ENCODE measurements at places on chromosomes 11 and 22.

GRCh38 chr11:86202013-86202336 is 42.6 kb upstream of the EED start:
- no peak for DNase-seq

- no peak for DNase-seq
Measured at GRCh38 chr22:28601915-28602314, 77.7 kb downstream of the TTC28 start.

DNA sequence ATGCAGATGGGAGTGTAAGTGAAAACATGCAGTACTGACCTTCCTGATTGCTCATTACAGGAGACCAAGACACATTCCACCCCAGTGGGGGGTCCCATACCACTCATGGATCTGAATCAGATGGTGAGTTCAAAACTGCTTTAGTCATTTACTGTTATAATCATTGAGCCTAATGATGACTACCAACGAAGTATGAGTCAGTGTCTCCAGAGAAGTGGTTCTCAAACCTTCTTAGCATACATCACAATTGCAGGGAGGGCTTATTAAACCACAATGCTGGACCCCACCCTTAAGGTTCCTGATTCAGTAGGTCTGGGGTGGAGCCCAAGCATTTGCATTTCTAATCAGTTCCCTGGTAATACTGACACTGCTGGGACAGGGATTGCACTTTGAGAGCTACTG is 75.8 kb downstream of the CD44 start:
- peak; percentile 82 for DNase-seq

DNA sequence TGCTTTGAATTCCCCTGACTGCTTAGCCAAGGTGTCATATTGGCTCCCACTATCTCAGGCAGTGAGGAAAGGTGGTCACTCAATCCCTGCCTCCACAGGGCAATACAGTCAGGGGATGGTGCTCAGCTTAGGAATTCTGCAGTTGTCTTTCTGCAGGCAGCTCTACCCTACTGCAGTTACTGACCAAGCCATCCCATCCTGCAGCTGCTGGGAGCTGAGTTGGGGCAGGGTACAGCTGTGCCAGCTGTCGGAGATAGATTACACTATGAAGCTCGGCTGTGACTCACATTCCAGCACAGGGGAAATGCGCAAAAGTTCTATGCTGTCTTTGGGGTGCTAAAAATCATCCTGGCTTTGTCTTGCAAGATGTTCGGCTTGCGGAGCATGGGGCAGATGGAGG is 4.4 kb upstream of the DAGLA start:
- no peak for DNase-seq

DNA sequence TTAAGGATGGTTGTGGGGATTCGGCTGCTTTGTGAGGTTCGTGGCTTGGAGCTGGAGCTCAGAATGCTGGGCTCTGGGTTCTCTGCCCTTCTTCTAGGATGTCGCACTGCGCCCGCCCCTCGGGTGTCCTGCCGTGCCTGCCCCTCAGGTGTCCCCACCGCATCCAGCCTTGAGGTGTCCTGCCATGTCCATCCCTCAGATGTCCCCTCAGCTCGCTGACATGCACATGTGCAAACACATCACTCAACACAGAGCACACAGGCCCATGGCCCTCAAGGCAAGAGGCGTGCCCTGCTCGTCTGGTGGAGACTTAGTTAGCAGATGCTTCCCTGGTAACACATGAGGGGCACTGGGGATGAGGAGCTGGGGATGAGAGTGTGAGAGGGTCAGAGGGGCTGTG is 359.3 kb downstream of the TBC1D22A start:
- DNase-seq, result no peak

- DNase-seq, result no peak
Measured at GRCh38 chr11:19693146-19693545, 19.5 kb upstream of the NAV2 start.

GRCh38 chr11:57197762-57198161 is 16.0 kb downstream of the LRRC55 start:
- DNase-seq, result no peak

DNA sequence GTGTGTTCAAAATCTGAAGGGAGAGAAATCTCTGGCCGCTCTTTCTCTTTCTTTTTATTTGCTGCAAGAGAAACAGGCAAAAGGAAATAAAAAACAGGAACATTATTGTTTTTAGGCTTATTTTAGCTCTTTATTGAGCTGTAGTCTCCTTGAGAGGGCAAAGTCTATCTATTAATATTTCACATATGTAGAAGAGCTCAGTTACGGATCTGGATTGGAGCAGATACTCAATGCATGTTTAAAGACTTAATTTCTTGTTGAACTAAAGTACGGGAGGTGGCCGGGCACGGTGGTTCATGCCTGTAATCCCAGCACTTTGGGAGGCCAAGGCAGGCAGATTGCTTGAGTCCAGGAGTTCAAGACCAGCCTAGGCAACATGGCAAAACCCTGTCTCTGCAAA is 78.4 kb upstream of the GDPD4 start:
- DNase-seq, result no peak

DNA sequence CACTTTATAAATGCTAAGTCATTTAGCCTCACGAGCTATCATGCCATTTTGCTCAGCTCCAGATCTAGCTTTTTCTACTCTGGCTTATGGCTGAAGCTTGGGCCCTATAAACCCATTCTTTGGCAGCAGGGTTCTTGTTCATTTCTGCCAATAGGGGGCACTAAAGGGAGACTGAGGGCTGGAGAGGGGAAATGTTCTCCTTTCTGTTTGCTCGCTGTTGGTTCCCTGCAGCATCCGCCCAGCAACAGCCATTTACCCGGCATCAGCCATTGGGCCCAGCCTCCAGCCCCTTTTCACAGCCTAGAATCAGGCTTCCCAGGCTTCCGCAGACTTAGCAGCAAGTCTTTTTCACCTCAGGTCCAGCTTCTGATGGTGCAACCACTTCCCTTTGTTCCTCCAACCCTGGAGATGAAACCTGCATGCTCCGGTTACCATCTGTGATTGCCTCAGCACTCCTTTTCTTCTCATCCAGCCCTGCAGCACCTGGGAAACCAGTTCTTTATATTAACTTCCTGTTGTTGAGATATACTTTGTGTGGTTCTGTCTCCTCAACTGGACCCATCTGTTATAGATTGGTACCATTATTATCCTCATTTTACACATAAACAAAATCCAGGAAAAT is 4.2 kb upstream of the ME3 start:
- peak; percentile 57 for DNase-seq

GRCh38 chr11:121452609-121453150 is at the start of gene SORL1-AS1:
SORL1-AS1 (minus strand) TSS chr11:121452967.
- no peak for DNase-seq

GRCh38 chr11:12225046-12225739 is 114.8 kb downstream of the MICAL2 start:
- DNase-seq, result no peak

DNA sequence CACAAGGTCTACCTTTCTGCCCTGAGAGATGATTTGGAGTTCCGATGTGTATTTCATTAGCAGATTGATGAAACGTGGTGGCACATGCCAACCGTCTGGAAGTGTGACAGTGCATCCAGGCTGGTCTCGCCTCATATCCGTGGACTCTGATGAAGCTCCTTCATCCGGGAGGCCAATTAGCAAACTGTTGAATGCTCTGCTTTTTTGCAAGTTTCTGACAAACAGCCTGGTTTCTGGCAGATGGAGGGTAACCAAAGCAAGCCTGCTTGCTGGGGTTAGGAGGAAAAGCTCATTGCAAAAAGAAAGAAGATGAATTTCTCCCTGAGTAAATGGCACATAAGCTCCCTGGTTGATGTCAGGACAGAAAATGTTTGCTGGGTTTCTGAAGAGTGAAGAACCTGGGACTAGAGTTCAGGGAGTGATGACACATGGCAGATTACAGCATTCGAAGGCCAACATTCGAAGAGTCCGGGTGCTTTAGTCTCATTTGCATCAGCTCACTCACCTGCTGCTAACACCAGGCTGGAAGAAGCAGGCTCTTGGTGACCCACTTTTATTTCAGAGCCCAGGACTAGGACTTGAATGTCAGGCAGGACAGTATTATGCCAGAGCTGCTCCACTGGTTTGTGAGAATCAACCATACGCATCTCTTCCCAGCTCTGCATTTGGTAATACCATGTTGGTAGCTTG is 135.9 kb upstream of the TTC12 start:
- no peak for DNase-seq

DNA sequence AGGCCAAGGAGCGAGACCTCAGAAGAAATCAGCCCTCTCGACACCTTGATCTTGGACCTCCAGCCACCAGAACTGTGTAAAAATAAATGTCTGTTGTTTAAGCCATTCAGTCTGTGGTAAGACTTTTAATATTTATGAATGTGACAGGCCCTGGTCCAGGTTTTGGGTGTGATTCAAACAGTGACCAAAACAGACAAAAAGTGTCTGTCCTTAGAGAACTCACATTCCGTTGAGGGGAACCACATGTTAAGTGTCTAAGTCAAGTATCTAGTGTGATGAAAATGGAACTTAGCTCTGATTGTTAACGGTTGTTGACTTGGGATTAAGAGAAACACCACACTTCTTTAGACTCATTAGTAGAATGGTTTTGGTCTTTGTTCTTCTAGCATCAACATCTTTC is 22.2 kb downstream of the ATXN10 start:
- DNase-seq, result no peak

- DNase-seq, result no peak
Measured at GRCh38 chr11:58222721-58223120, 6.0 kb downstream of the OR10Q1 start.

DNA sequence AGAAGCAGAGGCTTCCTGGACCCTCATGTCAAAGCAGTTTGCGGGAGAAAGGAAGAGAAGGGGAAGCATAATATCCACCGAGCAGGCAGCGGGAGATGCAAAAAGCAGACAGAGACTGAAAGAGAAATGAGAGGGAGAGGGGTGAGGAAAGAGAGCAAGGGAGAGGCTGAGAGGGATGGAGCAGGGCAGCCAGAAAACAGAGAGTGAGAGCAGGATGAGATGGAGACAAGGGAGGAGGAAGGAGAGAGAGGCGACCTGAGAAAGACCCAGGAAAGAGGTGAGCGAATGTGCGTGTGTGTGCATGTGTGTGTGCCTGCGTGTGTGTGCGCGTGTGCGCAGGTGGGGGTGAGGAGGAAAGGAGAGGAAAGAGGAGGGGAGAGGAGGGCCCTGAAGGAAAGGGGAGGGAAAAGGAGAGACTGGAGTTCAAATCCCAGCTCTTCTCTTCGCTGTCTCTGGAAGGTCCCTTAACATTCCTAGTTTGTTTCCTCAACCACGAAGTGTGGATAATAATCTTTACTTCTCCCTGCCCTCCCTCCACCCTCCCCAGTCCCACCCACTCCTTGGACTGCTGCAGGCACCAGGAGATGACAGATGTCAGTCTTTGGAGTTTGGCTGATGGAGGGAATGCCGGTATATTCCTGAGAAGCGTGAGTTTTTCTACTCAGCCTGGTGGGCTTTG is 67.9 kb downstream of the ISX start:
- DNase-seq, result no peak

DNA sequence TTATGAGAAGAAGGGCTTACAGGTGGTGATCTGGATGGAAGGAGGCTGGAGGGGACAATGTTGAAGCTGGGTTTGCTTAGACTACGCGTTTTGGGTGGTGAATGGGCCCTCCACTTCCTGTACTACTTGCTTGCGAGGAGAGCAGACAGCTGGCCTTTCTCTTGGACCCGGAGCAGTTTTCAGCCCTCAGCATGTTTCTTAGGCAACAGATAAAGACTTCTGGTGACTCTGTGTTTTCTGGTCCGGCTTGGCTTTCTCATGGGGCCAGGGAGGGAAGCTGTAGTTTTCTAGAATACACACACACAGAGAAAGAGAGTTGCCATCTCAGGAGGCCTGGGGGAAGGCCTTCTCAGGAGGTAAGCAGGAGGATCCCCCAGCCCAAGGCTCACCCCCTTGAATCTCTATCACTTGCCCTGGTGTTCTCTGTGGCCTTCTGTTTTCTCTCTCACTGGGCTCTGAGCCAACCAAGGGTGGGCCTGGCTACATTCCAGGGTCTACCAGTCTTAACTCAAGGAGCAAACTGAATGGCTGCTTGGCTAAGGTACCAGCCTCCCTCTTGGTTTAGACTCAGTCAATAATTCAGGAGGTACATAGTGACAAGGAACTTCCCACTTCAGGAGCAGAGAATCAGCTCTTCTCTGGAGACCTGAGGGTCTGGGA is 2.4 kb downstream of the CCS start:
- DNase-seq, result no peak

DNA sequence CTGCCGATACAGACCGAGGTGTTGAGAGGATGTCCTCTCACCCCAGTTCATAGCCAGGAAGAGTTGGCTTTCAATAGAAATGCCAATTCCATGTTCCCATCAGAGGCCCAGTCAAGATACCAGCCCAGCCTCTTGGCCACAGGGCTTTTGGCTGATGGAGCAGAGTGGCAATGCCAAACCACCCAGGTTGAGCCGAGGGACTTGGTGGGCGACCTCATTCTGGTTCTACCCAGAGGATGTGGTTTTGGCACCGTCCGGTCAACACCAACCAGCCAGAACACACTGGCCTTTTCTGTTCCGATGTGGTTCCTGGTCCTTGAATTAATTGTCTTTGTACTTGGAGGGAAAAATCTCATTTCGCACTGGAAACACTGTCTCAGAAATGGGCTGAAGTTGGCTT is 60.5 kb downstream of the COMMD9 start:
- no peak for DNase-seq

GRCh38 chr11:32081901-32082300 is 9.0 kb upstream of the RCN1 start:
- no peak for DNase-seq

- DNase-seq, result no peak
Measured at GRCh38 chr11:117978991-117979390, 7.2 kb upstream of the IL10RA start.

DNA sequence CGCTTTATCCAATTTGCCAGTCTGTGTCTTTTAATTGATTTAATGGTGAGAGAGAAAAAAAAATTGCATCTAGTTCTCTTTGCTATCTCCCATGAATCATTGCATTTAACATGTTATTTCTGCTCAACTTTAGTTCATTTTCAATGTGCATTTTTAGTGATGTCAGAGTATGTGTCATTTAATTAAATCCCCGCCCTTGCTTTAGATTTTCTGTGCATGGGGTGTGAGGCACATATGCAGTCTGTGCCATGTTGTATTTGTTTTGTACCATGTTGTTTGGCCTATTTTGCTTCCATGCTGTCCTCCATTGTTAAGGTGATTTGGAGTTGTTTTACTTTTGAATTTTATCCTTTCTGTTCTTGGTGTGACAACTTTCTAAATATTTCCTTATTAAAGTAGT is 8.3 kb upstream of the NCR3LG1 start:
- no peak for DNase-seq

DNA sequence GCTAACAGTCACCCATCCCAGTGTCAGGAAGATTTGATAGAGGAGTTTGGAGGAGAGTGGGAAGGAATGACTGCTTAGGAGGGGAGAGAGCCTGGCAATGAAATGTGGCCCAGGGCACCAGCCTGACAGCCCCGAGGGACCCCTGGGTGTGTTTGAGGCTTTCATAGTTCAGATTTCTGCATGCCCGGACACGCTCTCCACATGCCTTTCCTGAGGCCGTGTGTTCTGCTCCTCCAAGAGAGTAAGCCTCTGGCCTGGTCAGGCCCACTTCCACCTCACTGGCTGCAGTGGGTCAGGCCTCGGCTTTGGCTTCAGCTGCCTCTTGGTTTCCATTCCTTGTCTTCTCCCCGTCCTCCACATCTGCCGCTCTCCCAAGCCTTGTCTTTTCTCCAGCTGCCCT is 78.4 kb downstream of the C22orf31 start:
- no peak for DNase-seq

GRCh38 chr22:47995718-47996117 is 1233.3 kb downstream of the TBC1D22A start:
- no peak for DNase-seq

- DNase-seq, result no peak
Measured at GRCh38 chr11:125948278-125949051, 2.6 kb downstream of the VSIG10L2 start.

GRCh38 chr11:18987454-18988231 is 48.4 kb upstream of the MRGPRX1 start:
- DNase-seq, result no peak

- DNase-seq, result no peak
Measured at GRCh38 chr11:34238966-34239365, 118.8 kb downstream of the ABTB2 start.

Measured in iPS DF 19.7 (cell line).